Cardiac fibroblast (primary cell): ENCODE measurements at places on chromosomes 3 and 15.

DNA sequence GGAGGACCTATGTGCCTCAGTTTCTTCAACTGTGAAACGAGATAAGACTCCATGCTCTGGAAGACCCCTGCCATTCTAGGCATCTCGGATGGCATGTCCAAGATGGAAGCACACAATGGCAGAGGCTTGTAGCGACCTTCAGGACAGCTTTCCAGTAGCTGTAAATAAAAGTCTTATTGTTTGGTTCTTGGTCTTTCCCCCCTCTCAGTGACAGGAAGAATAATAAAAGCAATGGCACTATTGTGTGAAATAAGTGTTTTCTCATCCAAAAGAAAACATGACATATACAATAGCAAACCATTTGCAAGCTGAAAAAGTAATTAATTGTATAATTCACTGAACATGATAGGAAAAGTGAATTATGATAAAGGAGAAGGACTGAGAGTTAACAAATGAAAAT, 32.5 kb upstream of the CD47 start:
- DNase-seq, result no peak

GRCh38 chr3:102410616-102411015, 24.2 kb upstream of the ZPLD1 start:
- no peak for DNase-seq

DNA sequence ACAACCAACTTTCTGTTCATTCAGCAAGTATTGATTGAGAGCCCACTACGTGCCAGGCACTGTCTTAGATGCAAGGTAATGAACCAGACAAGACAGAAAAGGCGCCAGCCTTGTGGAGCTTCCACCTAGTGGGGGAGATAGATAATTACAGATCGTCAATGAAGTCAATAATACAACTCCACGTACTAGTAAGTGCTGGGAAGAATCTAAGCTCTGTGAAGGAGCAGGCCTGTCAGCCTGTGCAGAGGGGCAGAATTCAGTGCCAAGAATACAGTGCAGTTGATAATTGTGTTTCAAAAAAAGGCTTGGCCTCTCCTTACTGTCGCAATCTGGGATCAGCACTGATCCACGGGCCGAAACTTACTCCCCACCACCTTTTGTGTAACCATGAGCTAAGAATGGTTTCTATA, 186.3 kb downstream of the FEZF2 start:
- DNase-seq, result peak; percentile 81

DNA sequence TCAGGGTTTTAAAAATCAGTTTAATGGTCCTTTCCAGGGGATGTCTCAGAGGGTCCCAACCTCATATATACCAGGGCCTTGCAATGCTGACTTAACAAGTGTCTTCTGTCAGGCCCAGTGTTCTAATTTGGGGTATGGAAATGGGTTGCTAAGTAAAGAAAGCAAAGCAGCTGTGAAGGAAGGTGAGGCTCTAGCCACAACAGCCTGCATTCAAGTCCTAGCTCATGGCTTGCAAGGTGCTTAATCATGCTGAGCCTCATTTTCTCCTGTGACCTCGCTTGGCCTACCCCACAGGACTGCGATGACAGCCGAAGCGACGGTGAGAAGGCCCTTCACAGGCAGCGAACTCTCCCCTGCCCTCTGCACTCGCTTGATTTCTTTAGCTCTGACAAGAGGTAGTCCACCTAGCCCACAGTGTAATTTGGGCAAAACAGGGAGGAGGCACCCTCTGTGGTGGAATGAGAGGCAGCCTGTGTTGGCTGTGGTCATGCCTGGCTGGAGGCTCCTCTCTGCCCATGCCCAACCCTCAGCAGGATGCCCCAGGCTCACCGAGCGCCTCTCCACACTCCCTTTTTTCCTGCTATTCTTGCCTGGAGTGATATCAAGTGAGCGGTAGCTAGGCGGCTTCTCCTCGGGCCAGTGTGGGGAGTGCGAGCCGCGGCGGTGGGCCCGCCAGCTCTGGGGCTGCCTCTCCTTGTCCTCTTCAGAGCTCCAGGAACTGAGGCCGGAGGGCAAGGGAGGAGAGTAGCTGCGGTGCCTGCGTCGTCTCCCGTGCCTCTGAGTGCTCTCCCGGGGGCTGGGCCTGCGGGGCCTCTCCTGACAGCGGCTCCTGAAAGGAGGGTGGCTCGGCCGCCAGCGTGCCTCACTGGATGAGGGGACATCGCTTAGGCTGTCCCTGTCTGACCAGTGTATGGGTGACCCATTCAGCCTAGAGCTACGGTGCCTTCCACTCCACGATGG, 29.2 kb downstream of the ILDR1 start:
- no peak for DNase-seq

GRCh38 chr15:96053031-96053780, 277.3 kb upstream of the NR2F2 start:
- peak; percentile 31 for DNase-seq

DNA sequence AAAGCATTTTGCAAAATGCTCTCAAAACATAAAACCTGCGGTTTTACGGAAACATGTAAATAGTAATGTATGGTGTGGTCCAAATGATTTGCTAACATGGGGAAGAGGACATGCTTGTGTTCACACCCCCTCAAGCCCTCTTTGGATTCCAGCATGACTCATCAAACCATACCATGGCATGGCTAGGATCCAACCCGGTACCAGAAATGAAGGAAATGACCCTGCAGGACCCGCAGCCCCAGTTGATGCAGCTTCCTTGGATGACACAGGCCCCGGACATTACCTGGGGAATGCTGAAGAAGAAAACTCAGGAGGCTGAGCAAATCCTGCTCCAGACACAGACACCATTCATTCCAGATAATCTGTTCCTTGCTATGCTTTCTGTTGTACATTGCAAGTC, 222.9 kb downstream of the DTWD1 start:
- DNase-seq, result peak; percentile 28

DNA sequence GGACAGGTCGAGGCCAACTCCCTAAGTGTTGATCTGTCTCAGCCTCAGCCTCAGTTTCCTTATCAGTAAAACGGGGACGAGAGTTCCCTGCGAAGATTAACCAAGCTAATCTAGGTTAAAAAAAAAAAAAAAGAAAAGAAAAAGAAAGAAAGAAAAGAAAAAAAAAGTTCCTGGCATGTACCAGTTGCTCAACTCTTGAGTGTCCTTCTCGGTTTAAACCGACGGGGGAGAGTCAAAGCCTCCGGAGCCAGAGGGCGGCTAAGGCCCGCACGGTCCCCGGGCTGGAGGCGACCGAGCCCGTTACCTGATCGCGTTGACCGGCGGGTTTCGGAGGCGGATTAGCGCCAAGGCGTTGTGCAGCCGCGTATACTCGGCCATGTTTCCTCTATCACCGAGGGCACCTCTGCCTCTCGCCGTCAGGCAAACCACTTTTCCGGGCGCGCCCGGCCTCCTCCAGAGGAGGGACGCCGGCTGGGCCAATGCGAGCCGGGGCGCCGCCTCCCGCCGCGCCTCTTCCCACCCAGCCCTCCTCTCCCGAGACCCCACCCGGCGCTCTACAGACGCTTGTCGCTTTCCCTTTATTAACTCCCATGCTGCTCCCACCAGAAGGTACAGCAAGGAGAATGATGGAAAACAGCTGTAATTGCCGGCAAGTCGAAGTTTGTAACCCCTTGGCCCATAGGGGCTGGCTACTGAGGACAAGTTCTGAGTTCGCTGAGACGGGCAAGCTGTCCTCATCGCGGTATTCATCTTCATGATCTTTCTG, at the start of gene EHHADH:
EHHADH (minus strand) TSS at position 405 of the 766 bp plus-strand sequence; CDS start at position 378, 27 bp downstream.
- peak; percentile 76 for DNase-seq

DNA sequence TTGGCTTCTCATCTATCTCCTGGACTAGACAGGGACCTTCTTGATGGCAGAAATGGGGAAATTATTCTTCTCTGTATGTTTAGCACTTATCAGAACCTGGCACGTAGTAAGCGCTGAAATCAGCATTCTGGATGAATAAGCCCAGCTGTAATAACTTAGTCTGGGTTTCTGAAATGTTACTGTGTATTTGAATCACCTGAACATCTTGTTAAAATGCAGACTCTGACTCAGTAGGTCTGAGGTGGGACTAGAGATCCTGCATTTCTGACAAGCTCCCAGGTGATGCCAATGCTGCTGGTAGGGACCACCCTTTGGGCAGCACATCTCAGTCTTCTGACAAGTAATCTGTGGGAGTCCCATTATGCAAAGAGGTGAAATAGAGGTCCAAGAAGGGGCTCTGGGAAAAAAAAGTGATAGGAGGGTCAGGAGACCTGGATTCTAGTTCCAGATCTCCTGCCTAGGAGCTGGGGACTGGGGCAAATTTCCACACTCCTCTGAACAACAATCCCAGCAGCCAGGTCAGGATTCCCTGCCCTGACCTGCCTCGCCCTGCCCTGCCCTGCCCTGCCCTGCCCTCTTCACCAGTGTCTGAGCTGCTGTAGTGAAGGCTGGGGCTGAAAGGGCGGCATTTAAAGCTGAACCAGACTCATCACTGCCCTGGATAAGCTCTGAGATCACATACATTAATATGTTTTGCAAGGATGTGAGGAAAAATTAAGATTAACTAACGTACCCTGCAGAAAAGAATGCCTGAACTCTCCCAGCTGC, 17.2 kb upstream of the SLC6A11 start:
- no peak for DNase-seq
